RPMI8226 (cell line): ENCODE measurements at places on chromosomes 5 and 9.

DNA sequence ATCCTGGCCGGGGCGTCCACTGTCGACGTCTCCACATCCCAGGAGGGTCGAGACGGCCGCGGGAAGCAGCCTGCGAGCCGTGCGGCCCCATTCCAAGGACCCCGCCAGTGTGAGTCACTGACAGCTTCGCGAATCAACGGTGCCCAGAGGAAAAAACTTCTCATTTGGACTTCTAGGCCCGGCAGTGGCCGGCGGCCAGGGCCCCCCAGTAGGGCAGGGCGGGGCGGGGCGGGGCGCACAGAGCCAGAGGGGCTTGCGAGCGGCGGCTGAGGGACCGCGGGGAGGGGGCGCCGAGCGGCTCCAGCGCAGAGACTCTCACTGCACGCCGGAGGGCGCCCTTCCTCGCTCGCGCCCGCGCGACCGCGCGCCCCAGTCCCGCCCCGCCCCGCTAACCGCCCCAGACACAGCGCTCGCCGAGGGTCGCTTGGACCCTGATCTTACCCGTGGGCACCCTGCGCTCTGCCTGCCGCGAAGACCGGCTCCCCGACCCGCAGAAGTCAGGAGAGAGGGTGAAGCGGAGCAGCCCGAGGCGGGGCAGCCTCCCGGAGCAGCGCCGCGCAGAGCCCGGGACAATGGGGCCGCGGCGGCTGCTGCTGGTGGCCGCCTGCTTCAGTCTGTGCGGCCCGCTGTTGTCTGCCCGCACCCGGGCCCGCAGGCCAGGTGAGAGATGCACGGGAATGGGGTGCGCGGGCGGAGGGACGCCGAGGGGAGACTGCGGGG lies at the start of gene F2R:
TSS of gene F2R (plus strand) at position 391 of the 720 bp plus-strand sequence. CDS start at position 573, 182 bp downstream.
- DNase-seq: peak; percentile 66

- no peak for DNase-seq
These were observed 2052.0 kb upstream of the C9orf72 start for GRCh38 chr9:29625292-29625731.

GRCh38 chr5:4418084-4418483 lies 722.0 kb upstream of the ADAMTS16 start:
- no peak for DNase-seq

DNA sequence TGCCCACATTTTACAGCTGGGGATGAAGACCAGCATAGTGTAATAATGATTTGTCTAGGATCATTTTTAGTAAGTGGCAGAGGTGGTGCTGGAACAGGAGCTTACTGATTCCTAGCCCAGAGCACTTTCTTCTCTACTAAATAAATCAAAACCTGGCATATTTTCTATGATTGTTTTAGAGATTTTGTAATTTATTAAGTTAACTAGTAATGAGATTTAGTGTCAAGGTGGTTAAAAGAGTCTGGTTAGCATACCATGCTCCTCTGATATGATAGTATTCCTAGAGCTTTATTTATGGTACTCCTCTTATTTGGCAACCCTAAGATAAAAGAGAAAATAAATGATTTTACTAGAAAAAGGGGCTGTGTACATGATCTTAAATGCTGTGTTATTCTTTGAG lies 604.0 kb downstream of the ISL1 start:
- DNase-seq: no peak

DNA sequence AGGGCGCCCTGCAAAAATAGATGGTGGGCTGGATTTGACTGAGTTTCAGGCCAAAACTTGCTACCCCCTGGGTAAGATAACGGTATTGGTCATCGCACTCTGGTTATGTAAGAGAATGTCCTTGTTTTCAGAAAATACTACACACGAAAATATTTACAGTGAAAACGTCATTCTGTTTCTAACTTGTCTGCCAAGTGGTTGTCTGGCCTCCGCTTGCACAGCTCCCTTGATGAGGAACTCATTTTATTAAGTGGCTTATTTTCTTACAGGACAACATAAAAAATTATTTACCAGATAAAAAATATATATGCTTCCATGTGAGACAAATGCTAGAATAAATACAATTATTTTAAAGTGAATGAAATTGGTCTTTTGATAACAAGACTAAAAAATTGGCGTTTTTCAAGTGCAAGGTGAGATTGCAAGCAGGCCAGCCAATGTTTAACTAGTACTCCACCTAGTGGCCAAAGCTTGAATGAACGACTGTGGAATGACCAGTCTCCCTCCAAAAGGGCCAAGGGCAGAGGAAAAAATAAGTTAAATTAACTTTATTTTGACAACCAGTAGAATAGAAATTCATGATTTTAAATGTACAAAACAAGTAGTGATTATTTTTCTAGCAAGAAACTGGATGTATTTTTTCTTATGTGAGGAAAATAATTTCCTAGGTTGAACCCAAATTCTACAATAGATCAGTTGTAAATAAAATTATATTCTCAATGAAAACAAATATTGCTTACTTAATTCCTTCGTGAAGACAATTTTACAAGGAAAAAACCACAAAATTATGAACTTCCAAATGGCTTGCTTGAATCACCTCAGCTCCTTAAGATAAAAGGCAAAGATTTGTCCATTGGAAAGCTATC lies 93.2 kb downstream of the ZFAND5 start:
- DNase-seq: peak; percentile 60

DNA sequence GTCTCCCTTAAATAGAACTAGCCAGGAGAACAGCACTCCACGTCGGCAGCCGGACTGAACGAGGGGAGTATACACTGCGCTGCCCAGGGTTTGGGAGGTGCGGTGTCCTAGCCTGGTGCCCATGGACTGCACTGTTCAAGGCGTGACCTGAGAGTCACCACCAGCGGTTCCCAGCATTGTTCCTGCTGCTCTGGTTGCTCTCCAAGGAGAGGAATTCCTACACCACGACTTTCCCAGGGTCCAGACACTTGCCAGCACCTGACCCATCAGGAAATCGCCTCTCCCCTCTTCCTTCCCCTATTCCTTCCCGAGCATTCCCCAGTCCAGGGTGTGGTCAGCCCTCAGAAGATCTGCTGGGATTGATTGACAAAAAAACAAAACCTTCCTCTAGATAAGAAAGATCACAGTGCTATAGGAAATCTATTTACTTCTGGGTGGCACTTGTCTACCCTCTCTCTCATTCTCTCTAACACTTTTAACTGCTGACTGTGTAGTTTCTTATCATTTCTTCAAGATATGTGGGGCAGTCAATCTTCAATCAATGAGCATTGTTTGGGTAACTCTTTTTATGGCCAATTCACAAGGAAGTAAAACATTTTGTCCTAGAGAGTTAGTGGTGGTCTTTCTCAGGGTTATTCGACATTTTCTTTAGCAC lies 297.8 kb upstream of the ACTBL2 start:
- no peak for DNase-seq

GRCh38 chr5:81315336-81315735 lies 13.9 kb downstream of the ZCCHC9 start:
- DNase-seq: no peak

DNA sequence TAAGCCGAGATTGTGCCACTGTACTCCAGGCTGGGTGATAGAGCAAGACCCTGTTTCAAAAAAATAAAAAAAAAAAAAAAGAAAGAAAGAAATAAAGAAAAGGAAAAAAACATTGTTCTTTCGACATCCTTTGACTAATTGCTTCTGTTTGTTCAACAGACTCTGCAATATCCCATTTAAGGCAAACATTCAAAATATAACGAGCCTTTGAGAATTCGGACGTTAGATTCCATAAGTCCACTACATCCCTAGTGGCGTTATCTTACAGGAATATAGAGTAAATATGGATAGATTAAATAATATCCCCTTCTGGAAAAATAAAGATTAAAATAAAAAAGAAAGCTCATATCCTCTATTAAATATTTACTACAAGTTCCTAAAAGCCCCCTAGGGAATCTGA lies 27.0 kb upstream of the HOMER1 start:
- DNase-seq: no peak

- DNase-seq: peak; percentile 62
These were observed 3.0 kb upstream of the DNAJB5 start for GRCh38 chr9:34986540-34987047.

- DNase-seq: no peak
These were observed 88.3 kb downstream of the FSTL4 start for GRCh38 chr5:133523961-133524586.

DNA sequence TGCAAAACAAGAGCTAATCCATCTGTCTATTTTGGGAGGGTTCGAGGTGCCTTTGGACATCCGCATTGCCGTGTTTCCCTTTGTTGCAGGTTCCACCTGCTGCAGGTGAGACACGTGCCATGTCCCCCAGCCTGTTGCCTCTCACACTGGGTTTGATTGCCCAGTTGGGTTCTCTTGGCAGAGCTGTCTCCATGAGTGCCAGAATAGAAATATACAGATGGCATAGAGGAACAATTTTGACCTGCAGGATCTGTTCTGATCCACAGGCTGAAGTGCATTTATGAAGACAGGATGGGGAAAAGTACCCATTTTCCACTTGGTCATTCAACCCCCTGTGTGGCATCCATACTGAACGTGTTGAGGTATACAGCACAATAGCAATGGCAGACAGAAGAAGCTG lies 178.1 kb downstream of the SGCD start:
- no peak for DNase-seq

DNA sequence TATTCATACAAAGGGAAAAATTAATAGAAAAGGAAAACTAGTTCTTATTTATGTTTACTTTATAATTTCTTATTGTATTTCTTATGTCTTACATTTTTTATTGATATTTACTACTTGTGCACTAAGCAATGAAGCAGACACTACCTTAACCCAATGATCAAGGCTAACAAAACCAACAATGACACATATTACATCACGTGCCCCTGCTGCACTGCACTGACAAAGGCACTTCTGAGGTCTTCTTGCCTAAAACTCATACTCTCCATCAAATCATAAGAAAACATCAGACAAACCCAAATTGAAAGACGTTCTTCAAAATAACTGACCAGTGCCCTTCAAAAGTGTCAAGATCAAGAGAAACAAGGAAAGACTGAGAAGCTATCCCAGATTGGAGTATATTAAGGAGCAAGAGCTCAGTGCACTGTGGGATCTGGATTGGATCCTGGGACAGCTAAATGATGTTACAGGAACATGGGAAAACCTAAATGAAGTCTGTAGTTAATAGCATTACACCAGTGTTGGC lies 230.9 kb downstream of the AUH start:
- DNase-seq: no peak

GRCh38 chr9:88781628-88782391 lies 209.5 kb upstream of the S1PR3 start:
- DNase-seq: no peak

DNA sequence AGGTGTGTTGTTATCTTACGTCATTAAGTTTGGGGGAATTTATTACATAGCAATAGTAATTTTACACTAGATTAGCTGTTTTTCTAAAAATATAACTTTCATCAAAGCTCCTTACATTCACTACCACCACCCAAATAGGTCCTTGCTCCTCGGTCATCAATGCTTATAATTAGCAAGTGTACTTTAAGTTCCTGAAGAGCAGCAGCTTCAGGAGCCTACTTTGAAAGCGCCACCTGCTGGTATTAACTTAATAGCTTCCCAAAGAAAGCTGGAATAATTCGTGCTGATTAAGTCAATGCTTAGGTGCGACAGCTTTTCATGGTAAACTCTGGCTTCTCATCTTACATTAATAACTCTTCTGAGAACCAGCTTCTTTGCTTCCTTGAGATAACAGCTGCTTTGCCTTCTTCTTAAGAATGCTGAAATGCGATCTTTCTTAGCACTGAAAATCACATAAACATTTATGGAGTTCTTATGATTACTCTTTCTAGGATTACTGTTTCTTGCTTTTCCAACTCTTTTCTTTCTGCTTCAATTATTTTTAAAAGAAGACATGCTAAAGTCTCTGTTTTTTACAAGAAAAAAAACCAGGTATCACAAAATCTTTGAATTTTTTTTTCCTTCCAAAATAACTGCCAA lies 10.0 kb upstream of the C5 start:
- peak; percentile 82 for DNase-seq

DNA sequence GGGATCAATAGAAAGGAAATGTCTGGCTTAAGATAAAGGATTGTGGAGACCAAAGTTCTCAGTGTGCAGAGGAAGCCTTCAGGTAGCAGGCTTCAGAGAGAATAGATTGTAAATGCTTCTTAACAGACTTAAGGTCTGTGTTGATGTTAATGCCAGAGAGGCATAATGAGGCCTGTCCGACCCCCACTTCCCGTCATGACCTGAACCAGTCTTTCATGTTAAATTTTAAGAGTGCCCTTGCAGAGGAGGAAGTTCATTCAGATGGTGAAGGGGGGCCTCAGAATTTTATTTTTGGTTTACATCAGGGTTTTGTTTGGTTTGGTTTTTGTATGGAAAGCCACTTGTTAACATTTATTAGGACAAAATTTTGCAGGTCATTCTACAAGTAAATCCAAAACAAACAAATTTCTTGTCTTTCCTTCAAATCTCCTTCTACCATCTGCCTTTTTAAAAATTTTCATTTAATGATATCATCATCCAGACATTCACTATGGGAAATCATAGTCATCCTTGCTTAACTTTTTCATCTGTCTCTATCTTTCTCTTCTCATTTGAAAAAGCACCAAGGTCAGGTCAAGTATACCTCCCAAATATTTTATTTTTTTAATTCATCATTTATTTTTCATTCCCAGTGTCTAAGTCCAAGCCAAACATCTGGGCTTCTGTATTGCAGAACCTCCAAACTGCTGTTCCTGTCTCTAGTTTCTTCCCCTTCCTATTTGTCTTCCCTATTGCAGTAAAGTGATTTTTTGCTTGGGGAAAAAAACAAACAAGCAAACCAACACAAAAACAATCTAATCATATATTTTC lies 6.9 kb upstream of the ABCA1 start:
- DNase-seq: no peak

GRCh38 chr9:134375430-134376385 lies 49.5 kb downstream of the RXRA start:
- no peak for DNase-seq

- DNase-seq: no peak
These were observed 97.8 kb upstream of the SLC44A1 start for GRCh38 chr9:105146677-105147076.

GRCh38 chr5:93993161-93993560 lies 251.8 kb upstream of the POU5F2 start:
- no peak for DNase-seq

- no peak for DNase-seq
These were observed 301.5 kb upstream of the ACTBL2 start for GRCh38 chr5:57784121-57784520.

GRCh38 chr5:119966028-119966427 lies 336.7 kb downstream of the FAM170A start:
- no peak for DNase-seq

GRCh38 chr5:111511831-111512374 lies 432 bp downstream of the STARD4 start:
- no peak for DNase-seq

DNA sequence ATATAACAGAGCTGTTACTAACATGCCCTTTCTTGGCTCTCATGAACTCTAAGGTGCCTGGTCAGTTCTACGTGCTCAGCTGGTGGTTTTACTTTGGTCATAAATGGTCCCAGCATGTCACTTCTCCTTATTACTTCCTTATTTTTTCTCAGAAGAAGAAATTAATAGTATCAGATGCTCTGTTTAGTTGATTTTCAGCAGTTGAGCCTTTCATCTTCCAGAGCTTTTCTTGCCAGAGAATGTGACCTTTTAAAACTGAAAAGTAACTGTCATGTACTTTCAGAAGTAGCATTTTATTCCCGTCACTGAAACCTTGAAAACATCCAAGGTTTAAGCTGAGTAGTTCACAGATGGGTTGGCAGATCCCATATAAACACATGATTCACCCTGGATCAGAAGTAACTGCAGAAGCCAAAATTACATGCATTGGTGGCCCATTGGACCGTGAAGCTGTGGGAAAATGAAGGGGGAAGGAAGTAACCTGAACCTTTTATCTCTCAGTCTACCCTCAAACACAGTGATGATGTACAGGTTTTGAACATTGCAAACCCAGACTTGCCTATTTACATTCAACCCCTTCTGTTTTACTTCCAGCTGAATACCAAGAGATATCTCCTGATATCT lies 50.5 kb downstream of the HACD4 start:
- DNase-seq: peak; percentile 29

- DNase-seq: no peak
These were observed 235.7 kb upstream of the TNC start for GRCh38 chr9:115353681-115354080.
